Sciatic nerve (tissue), 2 donors: ENCODE measurements at places on chromosomes 7 and 10. TPM values are rescaled to one million over a fixed set of nuclear protein-coding genes. Genes with fewer than 3 reads are reported as not detected.

DNA sequence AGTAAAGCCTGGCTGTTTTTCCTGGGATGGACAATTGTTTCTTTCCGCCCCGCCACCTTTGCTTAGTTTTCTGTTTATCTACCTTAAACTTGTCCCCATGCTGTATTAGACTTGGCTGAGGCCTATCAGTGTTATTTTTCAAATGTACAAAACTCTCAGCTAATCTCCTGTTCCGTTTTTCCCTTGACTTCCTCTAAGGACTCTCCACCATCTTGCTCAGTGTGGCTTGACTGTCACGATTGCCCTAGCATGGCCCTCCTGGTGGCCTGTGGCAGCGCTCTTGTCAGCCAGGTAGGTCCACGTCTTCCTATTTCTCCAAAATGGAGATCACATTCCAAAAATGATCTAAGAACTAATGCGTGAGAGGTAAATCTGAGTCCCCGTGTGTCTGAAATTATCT, 36.7 kb downstream of the BAIAP2L1 start:
- no peak for DNase-seq

- DNase-seq = no peak
These were observed 35.0 kb downstream of the HDAC9 start for GRCh38 chr7:18530224-18531179.

Gene CALML3
- total RNA-seq = not detected

Gene ANKRD22
- total RNA-seq = not detected

Gene CYP26C1
- 0.85 TPM for total RNA-seq

Gene RNF133
- 1.1 TPM for total RNA-seq

DNA sequence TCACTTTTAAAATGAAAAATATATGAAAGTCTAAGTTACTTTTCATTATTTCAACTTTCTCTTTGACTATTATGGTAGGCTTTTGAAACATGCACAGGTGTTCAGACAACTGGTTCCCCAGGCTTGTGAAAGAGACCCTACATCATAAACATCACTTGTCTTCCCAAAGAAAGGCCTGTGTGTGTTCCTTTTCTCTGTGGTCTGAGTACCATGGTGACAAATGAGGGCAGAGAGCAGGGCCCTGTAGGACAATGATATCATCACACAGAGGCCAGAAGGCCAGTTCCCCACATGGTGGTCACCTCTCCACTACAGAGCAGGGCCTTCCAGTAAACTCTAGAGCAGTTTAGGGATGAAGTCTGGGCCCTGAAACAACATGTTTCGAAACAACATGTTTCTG, 288.8 kb downstream of the USP6NL start:
- DNase-seq = no peak

GRCh38 chr10:49841615-49842332, 79.7 kb upstream of the OGDHL start:
- DNase-seq = no peak

DNA sequence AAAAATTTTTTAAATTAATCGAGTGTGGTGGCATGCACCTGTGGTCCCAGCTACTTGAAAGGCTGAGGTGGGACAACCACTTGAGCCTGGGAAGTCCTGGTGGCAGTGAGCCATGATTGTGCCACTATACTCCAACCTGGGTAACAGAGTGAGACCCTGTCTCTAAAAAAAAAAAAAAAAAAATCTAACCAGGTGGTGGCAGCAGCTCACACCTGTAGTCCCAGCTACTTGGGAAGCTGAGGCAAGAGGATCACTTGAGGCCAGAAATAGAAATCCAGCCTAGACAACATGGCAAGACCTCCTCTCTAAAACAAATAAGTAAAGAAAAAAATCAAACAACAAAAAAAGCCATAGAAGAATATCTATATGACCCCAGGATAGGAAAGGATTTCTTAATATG, 3.6 kb upstream of the MYOF start:
- DNase-seq = no peak

Gene GLCCI1
- total RNA-seq = 23.5 TPM

- DNase-seq = no peak
These were observed 30.5 kb downstream of the GRK5 start for GRCh38 chr10:119237722-119238436.

- DNase-seq = no peak
These were observed 350.9 kb downstream of the ANKRD30A start for GRCh38 chr10:37476285-37476684.
